ENCODE measurements at places on chromosomes 3 and 15. TPM values are rescaled to one million over a fixed set of nuclear protein-coding genes. Genes with fewer than 3 reads are reported as not detected.

The KLHL18 gene
- total RNA-seq = 35.7 TPM

The LTK gene
- 0.25 TPM for total RNA-seq

The TRIM42 gene
- not detected for total RNA-seq

The UNC45A gene
- total RNA-seq = 75.7 TPM

The PAQR9 gene
- total RNA-seq = not detected

The XXYLT1 gene
- 16.1 TPM for total RNA-seq

The KBTBD8 gene
- 10.4 TPM for total RNA-seq

The EPHB1 gene
- total RNA-seq = 0.71 TPM

The TNNC1 gene
- 0.34 TPM for total RNA-seq

The ERICH6 gene
- 0.39 TPM for total RNA-seq

The CHRNA7 gene
- total RNA-seq = 0.25 TPM

The P2RY14 gene
- 0.18 TPM for total RNA-seq

The WDR76 gene
- total RNA-seq = 67.8 TPM

The DCBLD2 gene
- 5.1 TPM for total RNA-seq

The SLC15A2 gene
- 3.5 TPM for total RNA-seq

The CTSH gene
- total RNA-seq = 47.1 TPM

The RASGRP1 gene
- 113 TPM for total RNA-seq

The OCA2 gene
- total RNA-seq = not detected

The TRANK1 gene
- 1.1 TPM for total RNA-seq

The RARRES1 gene
- 0.21 TPM for total RNA-seq

The FETUB gene
- not detected for total RNA-seq

The IL5RA gene
- 0.18 TPM for total RNA-seq

The SLC9C1 gene
- 0.37 TPM for total RNA-seq

The CNTN4 gene
- total RNA-seq = not detected

The ANKUB1 gene
- not detected for total RNA-seq

The TOP2B gene
- 170 TPM for total RNA-seq

The MESP2 gene
- 0.41 TPM for total RNA-seq

The SOX14 gene
- not detected for total RNA-seq

The PEX5L gene
- total RNA-seq = 0.25 TPM

The TNFAIP8L3 gene
- 1.8 TPM for total RNA-seq

The GOLGA6D gene
- total RNA-seq = not detected

The C3orf85 gene
- total RNA-seq = not detected

The OIP5 gene
- total RNA-seq = 16.1 TPM

The EXD1 gene
- not detected for total RNA-seq

The C2CD4B gene
- 0.14 TPM for total RNA-seq

The ZBTB38 gene
- total RNA-seq = 25.4 TPM

The LRRK1 gene
- total RNA-seq = 2.4 TPM

The CLSTN2 gene
- not detected for total RNA-seq

The C2CD4A gene
- not detected for total RNA-seq

The HRG gene
- total RNA-seq = not detected

The IL17RE gene
- 0.78 TPM for total RNA-seq

The SENP7 gene
- 10.8 TPM for total RNA-seq

The SUSD5 gene
- total RNA-seq = not detected

The CNTN6 gene
- total RNA-seq = not detected

The SKOR1 gene
- 0.09 TPM for total RNA-seq

The KIF15 gene
- 28.7 TPM for total RNA-seq

The PRR23B gene
- not detected for total RNA-seq

Measured in activated T-helper 2 cell treated with anti-CD3 and anti-CD28 coated beads, Interferon-gamma antibody, Interleukin-2, Interleukin-4, amounts not matched to agents 10 μg/mL and 5 μg/mL and 100 μg/mL, durations not matched to agents 14 hours and 24 hours and 36 hours (primary cell).